ENCODE measurements at places on chromosomes 12 and 14.

- DNase-seq = no peak
Measured at GRCh38 chr12:1234073-1234472, 243.1 kb downstream of the ERC1 start.

DNA sequence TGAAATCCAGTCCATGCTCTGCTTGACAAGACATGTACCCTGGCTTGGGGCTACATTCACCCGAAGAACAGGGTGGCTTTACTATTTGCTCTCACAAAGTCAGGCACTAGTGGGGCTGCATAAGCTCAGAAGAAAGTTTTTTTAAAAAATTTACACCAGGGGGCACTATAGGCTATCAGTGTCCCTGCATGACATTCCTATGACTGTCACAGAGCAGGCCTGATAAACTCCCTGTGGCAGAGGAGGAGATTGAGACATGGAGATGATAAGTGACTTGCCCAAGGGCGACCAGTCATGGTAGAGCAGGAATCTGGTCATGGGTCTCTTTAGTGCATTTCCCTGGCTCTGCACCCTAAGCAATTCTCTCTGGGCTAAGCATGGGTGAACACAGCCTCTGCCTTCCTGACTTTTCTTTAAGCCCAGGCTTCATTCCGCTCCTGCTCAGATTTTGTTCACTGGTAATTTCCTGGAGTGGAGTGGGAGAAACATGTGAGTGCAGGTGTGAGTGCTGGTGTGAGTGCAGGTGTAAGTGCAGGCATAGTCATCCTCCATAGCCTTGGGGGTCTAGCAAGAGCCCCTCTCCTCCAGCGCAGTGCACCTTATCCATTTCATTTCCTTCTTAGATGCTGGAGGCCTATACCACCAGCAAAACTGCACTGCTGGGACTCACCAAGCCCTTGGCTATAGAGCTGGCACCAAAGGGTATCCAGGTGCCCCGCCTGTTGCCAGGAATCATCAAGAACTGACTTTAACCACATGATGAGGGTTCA is 91.6 kb downstream of the DHRS2 start:
- DNase-seq = peak; percentile 50

DNA sequence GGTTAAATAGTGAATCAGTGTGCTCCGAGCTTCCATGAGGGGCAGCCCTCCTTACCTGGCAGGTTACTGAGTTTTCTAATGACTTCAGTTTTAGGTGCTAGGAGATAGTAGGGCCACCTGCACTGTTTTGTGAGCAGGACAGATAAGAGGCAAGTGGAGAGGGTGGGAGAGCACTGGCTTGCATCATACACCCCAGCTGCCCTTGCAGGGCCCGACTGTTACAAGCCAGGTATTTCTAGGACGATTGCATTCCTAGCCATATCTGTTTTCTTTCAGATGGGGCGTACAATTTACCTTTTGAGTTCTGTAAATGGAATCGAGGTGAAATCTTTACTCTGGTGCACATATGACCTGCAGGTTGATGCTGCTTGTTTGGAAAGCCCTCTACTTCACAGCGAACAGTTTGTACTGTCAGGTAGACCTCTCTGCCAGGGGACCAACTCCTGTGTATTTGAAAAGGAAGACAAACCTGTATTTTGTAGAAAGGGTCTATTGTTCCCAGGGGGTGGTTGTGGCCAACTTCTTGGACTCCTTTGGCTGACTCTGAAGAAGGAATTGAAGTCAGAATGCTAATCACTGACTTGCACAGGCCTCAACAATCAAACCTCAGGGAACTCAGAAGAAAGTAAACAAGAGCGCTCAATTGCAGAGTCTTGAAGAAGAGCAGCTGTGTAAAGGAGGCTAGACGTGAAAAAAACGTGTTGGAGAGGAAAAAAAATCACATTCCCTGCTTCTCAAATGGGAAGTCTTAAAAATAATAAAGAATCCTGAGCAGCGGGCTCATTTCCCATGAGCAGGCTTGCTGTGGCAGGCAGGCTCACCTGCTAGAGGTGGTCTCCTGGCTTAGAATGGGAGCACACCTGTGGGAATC is 57.3 kb downstream of the ETV6 start:
- no peak for DNase-seq

DNA sequence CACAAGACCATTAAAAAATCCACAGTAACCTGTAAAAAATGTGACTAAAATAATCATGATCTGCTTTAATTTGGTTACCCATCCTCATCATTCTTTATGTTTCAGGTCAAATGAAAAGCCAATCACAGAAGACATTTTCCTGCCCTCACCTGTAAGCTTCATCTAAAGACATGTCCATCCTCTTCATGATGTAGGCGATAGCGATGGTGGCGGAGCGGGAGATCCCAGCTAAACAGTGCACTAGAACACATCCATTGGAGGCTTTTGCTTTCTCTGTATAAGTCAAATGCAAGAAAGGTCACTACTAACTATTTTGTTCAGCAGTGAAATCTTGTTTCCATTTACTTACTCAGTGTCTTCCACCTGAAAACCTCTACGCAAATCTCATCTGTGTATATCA is 82.6 kb downstream of the DUSP16 start:
- DNase-seq = no peak

DNA sequence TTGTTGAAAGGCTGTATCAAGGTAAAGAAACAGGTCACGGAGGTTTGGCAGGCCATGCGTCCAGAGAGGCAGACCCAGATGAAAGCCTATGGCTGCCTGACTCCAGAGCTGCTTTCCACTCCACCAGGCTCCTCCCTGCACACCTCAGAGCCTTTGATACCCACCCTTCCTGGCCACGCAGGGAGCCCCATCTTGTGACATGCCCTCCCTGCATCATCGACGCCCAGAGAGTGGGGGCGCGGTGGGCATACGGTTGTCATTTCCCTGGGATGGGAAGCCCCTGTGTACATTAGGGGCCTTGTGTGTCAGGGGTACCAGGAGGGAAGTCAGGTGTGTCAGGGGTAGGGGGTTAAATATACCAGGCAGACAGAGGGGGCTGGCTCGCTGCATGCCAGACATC is 30.3 kb upstream of the GPR68 start:
- DNase-seq = no peak

GRCh38 chr12:128790221-128790620 is 33.5 kb downstream of the SLC15A4 start:
- DNase-seq = no peak

- DNase-seq = no peak
Measured at GRCh38 chr14:22668863-22669262, 24.7 kb upstream of the OR6J1 start.

GRCh38 chr12:123106640-123107359 is 44.1 kb downstream of the PITPNM2 start:
- no peak for DNase-seq

GRCh38 chr12:124687917-124688316 is 120.5 kb upstream of the NCOR2 start:
- DNase-seq = no peak

GRCh38 chr14:38280081-38280480 is 24.2 kb upstream of the CLEC14A start:
- DNase-seq = no peak

DNA sequence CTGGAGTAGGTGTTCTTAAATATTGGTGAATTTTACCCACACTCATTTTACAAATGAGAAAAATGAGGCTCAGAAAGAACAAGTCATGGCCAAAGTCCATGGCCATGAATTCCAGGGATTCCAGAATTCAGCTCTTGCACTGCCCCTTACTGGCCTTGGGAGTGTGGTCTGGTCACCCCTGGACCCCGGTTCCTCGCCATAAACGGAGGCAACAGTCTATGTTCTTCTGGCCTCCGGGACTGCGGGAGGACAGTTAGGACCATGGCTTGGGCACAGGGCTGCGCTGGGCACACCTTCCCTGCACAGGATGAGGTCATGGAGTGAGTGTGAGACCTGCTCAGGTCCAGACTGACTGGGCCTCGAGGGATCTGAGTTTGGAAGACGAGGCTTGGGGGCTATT is 6.9 kb downstream of the CCDC197 start:
- no peak for DNase-seq

DNA sequence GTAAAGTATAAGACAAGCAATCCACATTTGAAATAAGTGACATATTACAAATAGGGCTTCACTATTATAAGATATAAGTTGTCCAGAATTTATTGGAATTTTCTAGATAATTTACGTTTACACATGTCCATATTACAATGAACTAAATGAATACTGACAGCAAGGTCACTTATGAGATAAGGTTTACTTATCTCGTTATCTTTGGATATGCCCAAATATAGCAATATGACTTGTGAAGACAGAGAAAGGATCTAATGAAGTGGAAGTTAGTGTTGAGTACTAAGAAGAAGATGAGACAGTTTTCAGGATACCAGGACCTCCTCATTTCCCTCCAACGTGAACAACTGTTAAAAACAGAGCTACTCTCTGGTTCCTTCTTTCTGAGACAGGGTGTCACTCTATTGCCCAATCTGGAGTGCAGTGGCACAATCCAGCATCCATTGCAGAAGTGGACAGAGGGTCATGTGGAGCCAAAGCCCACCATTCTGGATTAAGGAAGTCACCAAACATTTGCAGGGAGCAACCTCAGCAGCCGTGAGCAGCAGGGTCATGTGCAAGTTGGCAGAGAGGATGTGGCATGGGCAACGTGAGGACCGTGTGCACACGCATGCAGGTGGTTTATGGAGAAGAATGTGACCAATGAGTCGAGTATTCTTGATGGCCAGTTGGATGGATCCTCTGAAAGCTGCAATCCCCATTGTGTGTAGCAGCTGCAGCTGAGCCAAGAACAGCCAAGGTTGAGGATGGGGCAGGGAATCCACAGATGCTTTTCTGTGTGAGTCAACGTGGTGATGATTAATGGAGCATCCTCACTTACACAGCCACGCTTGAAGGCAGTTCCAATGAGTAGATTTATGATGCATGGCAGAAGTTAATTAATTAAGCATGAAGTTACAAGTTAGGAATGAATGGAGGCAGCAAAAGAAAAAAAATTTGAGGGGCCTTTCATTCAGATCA is 111.0 kb downstream of the BICD1 start:
- DNase-seq = peak; percentile 29

DNA sequence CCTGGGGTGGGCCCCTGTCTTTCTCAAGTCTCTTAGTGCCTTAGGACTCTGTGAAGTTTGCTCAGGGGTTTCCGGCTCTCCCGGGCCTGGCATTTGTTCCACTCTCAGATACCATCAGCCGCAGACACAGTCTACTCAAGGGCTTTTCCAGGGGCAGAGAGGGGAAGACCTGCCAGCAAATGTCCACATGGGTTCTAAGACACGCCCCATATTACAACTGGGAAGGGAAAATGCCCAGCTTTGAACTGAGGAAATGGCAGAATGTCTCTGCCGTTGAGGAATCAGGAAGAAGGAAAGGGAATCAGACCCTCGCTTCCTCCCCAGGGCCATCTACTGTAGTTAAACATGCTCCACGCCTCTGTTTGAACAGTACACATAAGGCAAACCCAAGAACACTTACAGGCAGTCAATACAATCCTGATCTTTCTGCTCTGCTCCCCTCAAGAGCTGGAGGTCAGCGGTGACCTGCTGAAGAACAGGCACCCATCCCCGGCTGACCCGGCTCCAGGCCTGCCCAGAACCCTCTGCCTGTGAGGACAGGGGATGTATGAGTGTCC is 7.9 kb downstream of the CCDC85C start:
- no peak for DNase-seq

- DNase-seq = no peak
Measured at GRCh38 chr12:71896205-71896882, 42.3 kb upstream of the TPH2 start.

GRCh38 chr12:66008985-66009384 is 121.6 kb downstream of the LLPH start:
- DNase-seq = no peak

- no peak for DNase-seq
Measured at GRCh38 chr12:9977916-9978315, 6.7 kb downstream of the CLEC12A start.

- DNase-seq = no peak
Measured at GRCh38 chr14:68561531-68562007, 231.3 kb downstream of the ZFP36L1 start.

- DNase-seq = no peak
Measured at GRCh38 chr14:23632461-23633159, 3.6 kb upstream of the DHRS2 start.

DNA sequence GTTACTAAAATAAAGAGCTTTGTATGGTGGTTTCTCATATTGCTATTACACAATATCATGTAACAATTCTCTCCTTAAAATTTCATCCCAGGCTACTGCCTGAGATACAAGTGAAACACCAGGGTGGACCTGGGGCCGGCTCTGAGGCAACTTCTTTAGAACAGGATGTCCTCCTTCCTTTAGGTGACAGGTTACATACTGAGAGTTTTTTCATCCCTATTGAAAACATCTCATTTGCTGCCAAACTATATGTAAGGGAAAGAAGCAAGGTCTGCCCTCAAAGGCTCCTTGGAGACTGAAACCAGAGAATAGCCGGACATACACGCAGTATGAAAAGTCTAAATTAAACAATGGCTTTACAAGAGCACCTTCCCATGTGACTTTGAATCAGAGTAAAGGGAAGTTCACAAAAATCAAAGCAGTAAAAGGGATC is 139.9 kb downstream of the DUSP6 start:
- DNase-seq = no peak

DNA sequence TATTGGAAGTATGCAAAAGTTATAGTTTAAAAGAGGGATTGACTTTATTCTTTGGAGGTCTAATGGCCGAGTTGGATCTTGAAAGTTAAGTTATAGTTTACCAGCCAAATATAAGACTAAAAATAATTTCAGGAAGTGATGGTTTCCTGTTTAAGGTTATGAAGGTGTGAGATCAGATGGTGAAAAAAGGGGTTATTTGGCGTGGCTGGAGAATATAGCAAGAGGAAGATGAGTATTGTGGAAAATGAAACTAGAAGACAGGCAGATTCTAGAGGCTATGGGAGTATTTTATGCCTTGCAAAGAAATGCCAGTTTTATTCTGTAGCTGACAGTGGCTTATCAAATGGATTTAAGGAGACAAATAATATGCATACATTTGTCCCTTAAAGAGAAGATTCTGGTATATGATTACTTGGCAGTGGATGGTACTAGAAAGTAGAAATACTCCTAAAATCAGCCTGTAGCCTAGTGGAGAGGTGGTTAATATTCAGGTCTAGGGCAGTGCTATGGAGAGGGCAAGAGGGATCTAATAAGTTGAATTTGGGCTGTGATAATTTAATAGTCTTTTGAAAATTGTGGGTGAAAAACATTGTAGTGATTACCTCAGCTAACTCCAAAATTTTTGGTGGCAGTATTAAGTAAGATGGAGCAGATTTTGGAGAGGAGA is 1091.8 kb upstream of the ATXN7L3B start:
- no peak for DNase-seq

DNA sequence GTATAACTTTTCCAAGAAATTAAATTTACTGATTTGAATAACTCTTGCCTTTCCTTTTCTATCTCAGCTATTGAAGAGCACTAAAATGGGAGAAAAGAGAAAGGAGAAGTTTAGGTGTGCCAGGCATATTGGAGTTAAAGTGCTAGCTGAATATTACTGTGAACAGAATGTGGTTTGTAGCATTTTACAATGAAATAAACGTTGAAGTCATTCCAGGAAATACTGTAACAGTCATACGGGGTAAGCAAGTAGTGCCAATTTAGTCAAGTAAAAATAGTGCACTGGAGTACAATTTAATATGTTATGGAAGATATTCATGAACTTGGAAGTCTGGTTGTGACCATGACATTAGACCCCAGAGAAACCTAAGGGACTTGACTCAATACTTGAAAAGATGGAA is 62.1 kb downstream of the E2F7 start:
- DNase-seq = no peak
